T-helper 22 cell (primary cell): ENCODE measurements at places on chromosomes 11 and 22.
A peak's percentile ranks its signal among the peaks of the same experiment; 100 is the strongest.

DNA sequence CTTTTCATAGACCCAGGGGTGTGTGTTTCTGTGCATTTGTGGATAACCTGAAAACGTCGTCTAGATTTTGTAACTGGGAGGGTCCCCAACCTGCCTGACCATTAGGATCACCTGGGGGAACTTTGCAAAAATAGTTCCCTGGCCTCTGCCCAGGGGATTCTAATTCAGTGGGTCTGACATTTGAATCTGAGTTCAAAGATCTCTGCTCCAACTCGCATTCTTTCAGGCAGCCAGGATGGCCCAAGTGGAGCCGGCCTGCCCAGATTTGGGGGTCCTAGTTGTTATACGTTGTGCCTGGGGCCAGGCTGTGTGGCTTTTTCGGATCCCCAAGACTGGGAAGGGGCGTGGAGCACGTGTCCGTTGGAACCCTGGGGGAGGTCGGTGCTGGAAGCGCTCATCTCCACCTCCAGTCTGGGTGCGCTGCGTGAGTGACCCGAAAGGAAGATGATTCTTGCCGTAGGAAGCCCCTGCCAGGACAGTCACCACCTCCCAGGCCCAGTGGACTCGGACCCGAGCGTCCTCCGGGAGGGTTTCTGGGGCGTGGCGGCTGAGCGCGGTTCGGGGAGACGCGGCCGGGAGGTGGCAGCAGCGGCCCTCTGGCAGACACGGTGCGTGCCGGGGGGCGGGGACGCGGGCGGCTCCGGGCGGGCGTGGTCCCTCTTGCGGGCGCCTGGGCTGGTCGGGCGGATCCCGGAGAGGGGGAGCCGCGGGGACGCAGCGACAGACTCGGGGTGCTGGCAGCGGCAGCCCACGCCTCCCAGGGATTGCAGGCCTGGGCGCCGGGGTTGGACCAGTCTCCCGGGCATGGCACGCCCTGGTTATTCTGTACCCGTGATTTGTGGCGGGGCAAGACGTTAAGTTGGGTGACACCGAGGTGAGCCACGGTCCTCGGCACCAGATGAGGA is 29.2 kb upstream of the PLET1 start:
- DNase-seq, result peak; percentile 79

GRCh38 chr22:42883121-42883520 is 26.0 kb upstream of the ARFGAP3 start:
- DNase-seq, result no peak

DNA sequence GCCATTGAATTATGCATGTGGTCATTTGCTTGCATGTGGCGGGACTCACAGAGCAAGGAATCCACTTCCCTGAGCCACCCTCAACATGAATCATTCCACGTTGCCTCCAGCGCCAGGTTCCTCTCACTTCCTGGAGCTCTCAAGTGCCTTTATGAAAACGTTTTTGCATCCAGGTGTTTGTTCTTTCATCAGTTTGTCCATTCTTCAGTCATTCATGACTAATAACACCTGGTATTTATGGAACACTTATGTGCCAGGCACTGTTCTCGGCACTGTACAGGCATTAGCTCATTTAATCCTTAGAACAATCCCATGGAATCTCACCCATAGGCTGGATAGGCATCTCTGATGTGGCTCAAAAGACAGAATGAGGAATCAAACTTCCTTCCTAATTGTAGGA is 256.1 kb upstream of the SYN3 start:
- no peak for DNase-seq

GRCh38 chr11:117734601-117735024 is 62.4 kb downstream of the DSCAML1 start:
- no peak for DNase-seq

- DNase-seq, result no peak
Measured at GRCh38 chr11:4191031-4191571, 96.5 kb downstream of the RRM1 start.

DNA sequence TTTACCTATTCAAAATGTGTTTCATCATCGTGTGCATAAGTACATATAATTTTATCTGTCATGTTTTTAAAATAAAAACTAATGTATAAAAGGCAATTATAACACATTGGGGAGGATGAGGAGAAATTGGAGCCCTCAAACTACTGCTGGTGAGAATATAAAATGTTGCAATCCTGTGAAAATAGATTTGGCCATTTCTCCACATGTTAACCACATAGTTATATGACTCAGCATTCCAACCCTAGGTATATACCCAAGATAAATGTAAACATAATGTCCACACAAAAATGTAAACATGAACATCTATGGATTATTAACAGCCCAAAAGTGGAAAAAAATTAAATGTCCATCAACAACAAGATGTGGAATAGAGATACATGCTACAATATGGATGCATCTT is 928.0 kb upstream of the FAT3 start:
- DNase-seq, result no peak

- no peak for DNase-seq
Measured at GRCh38 chr11:1129611-1130160, 28.1 kb upstream of the MUC5AC start.

- no peak for DNase-seq
Measured at GRCh38 chr11:126624506-126624905, 269.0 kb downstream of the ST3GAL4 start.

DNA sequence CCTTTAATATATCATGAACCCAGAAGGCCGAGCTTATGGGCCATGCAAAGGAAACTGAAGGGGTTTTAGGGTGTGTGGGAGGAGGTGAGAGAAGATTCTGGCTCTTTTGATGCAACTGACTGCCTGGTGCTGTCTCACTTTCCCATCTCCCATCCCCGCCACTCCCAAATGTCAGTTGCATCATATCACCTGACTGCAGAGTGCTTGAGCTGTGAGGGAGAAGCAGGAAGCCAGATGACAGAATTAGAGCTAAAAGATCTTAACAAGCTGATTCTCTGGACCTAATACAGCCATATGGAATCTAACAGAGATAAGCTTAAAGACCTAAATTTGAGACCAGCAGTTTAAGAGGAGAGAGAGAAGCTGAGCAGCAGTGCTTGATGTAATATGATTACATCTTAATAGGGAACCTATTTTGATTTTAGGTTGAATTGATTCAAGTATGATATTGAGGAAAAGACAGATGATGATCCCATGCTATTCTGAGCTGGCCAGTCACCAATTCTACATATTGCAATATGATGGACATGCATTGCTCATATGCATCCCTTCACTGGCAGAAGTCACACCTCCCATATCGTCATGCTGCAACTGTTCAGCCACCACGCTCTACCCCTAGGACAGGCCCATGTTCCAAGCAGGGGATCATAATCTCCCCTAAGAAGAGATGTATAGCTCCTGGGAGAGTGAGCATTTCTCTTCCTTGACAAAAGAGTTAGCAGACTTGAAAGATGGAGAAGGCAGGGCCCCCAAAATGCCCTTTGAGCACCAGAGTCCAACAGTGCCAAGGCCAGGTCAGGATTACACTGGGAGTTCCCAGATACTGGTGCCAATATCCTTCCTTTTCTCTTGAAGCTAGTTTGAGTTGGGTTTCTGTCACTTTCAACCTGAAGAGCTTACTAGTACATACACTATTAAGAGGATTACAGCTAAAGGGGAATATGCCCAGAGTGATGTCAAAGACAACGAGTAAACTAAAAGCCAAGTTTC is 44.9 kb downstream of the PLEKHA7 start:
- no peak for DNase-seq

- DNase-seq, result no peak
Measured at GRCh38 chr11:91243630-91244029, 981.0 kb upstream of the FAT3 start.

DNA sequence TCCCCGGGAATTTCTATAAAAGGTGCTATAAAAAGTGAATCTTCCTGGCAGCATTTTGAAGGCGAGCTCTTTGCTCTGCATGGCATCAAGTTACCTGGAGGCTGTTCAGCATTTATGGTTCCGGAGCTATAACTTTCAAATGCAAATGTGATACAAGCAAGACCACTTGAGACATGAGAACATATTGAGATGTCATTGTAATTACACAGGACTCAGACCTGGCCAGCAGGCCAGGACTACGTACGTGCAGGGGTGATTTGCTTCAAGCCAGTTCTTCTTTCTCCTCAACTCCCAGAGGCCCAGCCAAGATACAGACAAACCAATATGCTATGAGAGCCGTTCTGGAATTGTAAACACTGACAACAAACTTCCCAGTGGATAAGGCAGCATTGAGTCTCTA is 227.4 kb upstream of the FAT3 start:
- DNase-seq, result no peak

DNA sequence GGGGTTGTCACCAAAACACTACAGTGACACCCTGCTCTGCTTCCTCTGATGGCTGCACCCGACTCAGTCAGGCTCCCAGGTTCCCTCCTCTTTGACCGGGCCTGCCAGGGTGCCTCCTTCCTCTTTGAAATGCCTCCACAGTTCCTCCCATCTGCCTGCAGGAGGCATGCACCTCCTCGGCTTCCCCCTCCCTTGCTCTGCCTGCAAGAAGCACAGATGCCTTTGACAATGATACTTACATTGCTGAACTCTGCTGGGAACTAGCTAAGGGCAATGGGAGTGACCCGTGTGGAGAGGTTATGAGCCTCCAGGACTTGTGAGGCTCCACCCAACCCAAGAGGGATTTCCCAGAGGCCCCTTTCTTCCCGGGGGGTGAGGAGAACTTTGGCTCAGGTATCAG is 674.1 kb downstream of the OPCML start:
- no peak for DNase-seq

DNA sequence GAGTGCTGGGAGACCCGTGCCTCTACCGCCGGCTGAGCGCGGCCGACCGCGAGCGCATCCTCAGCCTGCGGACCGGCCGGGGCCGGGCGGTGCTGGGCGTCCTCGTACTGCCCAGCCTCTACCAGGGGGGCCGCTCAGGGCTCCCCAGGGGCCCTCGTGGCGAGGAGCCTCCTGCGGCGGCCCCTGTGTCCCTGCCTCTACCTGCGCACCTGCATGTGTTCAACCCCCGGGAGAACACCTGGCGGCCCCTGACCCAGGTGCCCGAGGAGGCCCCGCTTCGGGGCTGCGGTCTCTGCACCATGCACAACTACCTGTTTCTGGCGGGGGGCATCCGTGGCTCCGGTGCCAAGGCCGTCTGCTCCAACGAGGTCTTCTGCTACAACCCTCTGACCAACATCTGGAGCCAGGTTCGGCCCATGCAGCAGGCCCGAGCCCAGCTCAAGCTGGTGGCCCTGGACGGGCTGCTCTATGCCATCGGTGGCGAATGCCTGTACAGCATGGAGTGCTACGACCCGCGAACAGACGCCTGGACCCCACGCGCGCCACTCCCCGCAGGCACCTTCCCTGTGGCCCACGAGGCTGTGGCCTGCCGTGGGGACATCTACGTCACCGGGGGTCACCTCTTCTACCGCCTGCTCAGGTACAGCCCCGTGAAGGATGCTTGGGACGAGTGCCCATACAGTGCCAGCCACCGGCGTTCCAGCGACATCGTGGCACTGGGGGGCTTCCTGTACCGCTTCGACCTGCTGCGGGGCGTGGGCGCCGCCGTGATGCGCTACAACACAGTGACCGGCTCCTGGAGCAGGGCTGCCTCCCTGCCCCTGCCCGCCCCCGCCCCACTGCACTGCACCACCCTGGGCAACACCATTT is 3.5 kb downstream of the KLHDC7B start:
- no peak for DNase-seq

GRCh38 chr11:134086376-134086775 is 17.5 kb downstream of the JAM3 start:
- DNase-seq, result no peak

DNA sequence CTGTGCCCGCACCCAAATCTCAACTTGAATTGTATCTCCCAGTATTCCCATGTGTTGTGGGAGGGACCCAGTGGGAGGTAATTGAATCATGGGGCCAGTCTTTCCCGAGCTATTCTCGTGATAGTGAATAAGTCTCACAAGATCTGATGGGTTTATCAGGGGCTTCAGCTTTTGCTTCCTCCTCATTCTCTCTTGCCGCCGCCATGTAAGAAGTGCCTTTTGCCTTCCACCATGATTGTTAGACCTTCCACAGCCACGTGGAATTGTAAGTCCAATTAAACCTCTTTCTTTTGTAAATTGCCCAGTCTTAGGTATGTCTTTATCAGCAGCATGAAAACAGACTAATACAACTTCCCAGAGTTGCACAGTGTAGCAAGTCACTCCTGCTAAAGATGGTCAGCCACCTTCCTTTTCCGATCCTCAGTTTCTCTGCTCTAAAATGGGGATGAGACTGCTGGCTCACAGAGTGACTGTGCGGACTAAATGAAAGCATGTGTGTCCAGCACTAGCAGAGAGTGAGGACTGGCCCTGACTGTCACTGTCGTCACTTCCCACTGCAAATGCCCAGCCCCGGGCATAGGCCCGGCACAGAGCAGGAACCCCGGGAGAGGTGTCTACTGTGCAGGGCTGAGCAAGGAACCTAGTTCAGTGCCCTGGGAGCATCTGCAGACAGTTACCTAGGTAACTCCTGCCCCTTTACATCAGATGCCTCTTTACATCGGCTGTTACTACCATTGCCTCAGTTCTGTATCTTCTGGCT is 9.5 kb downstream of the TSKU start:
- DNase-seq, result no peak

DNA sequence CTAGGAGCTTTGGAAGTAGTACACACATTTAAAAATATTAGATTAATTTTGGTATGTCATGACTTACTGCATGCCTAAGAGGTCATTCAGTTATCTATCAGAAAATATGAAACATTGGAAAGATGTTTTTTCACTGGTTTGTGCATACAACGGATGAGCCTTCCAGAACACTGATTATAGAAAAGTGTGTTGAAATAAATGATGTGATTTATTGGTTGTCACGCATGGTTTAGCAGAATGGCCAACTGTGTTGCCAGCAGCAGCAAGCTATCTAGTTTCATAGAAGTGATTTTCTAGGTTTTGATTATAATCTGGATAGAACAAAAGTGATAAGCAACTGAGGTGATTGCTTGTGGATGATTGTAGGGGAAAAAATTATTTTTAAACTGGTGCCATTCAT is 53.6 kb downstream of the DDX10 start:
- no peak for DNase-seq

GRCh38 chr11:78453140-78453935 is 35.7 kb upstream of the GAB2 start:
- no peak for DNase-seq

DNA sequence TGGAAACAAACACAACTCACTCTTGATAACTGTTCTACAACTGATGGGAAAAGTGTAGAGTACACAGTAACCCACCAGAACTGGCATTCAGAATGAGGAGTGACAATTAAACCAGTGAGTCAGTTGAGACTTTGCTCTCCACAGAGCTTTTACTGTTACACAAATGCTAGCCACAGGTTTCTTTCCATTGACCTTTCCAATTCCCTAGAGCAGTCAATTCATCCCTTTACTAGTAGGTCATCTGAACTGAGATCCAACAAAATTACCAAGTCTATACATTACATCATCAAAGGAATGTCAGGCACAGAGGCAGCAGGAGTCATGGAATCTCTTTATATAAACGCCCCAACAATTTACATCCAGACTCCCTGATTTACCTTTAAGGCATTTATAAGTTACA is 65.9 kb downstream of the PHF21A start:
- DNase-seq, result no peak

- DNase-seq, result no peak
Measured at GRCh38 chr11:7581021-7581590, 67.3 kb downstream of the PPFIBP2 start.

DNA sequence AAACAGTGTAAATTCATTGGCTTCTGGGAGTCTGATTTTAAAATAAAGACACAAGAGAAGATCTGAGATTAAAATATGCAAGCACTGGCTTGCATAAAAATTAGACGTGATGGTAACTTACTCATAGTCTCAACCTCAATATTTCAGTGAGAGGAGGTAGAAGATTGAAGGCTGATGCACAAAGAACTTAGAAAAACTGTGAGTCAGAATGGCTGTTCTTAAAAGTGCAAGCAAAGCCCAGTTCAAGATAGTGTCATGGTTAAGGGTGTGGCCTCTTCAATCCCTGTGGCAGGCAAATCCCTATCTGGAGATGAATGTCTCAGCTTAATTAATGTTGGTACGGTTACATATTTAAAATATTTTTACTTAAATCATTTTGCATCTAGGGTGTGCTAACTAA is 33.6 kb upstream of the FIBIN start:
- DNase-seq, result no peak
